Activated CD8-positive, alpha-beta memory T cell treated with anti-CD3 and anti-CD28 coated beads for 4 hours (primary cell): ENCODE measurements at places on chromosomes 6 and 20.

DNA sequence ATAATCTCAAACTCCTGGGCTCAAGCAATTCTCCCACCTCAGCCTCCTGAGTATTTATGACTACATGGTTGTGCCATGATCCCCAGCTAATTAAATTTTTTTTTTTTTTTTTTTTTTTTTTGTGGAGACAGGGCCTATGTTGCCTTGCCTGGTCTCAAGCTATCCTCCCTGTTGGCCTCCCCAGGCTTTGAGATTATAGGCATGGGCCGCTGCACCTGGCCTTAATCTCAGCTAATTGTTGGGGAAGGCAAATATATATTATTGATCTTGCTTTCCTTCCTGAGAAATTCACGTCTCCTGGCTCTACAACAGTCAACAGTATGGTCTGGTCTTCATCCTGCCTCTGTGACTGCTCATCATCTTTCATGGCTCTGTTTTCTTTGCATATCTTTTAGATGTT is 20.1 kb downstream of the PCMT1 start:
- no peak for DNase-seq

DNA sequence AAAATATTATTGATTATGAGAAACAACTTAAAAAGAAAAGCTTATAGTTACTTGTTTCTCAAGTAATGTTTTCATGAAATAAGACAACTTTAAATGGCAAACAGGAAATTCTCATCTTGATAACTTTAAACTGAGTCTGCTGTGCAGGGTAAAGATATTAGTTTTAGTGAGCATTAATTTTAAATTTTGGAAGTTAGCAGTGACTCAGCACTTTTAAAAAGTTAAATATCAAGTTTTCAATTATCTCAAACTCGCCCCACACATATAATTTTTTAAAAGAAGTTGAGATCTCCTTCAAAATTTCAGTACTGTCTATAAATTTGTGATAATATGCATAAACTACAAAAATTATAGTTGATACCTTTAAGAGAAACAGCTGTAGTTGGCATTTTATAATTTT is 337.3 kb upstream of the NT5E start:
- DNase-seq = no peak

DNA sequence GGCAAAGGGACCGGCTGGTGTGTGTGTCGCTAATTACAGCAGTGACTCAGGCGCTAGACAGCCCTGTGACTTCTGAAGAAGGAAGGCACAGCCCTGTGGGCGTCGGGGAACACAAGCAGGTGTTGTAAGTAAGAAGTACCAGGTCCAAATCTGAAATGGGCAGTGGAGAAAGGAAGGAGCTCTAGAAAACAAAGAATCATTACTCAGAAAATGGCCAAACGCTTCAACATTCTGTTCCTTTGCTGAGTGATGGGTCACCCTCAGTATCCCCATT is 106.8 kb downstream of the PXDC1 start:
- DNase-seq = no peak

DNA sequence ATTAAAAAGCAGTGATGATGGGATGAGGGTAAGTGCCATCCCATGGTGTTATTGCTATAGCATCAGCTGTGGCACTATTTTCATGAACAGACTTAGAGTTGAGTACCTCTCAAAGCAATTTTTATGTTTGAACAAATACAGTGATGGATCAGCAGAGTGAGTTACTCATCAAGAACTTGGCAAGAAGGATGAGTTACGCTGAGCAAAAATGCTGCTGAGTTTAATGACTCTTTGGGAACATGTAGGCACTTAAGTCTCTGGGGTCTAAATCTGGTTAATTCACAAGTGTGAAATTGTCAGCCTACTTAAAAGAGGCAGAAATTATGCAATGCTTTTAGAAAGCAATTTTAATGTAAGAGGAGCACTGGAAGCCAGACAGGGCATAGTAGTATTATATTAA is 78.5 kb upstream of the AHI1 start:
- no peak for DNase-seq

GRCh38 chr6:119881416-119881815 is 531.9 kb upstream of the MAN1A1 start:
- no peak for DNase-seq

- no peak for DNase-seq
These were observed 75.5 kb downstream of the GPR6 start for GRCh38 chr6:110053395-110054240.

- DNase-seq = no peak
These were observed 21.6 kb upstream of the PCSK2 start for GRCh38 chr20:17205084-17205813.

- DNase-seq = no peak
These were observed 42.3 kb downstream of the ANKEF1 start for GRCh38 chr20:10077081-10077471.

GRCh38 chr6:151148111-151148510 is 91.7 kb upstream of the AKAP12 start:
- no peak for DNase-seq

DNA sequence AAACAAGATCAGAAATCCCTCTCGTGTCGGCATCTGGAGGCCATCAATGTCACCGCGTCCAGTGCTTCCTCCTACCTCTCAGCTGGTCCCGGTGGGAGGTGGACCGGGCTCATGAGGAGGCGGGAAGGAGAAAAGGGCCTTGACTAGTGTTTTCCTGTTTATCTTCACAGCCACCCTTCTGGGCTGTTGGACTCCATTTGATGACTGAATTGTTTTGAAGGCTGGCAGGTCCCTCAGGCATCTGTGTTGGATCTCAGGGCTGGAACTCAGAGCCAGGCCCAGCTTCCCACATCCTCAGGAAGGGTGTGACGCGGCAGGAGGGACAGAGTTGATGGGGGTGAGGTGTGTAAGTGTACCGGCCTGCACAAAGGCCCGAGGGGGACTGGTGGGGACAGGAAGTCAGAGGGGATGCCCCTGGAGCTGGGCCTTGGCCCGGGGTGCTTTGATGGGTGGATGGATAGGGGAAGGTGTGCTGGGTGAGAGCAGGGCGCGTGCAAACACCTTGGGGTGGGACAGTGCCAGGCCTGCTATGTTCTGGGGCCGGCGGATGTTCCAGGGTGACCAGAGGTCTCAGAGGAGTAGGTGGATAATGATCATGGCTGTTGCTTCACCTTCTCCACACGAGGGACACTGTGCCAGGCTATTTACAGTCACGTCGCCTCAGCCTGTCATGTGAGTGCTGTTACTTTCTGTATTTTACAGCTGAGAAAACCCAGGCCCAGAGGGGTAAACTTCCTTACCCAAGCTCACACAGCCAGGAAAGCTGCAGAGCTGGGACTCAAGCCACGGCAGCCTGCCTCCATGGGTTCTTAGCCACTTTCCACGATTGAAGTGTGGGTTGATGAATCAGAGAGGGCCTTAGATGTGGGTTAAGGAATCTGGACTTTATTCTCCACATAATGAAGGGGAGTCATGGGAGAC is 17.9 kb upstream of the CHMP4B start:
- no peak for DNase-seq

GRCh38 chr6:98648211-98648914 is 186.0 kb upstream of the POU3F2 start:
- DNase-seq = no peak

DNA sequence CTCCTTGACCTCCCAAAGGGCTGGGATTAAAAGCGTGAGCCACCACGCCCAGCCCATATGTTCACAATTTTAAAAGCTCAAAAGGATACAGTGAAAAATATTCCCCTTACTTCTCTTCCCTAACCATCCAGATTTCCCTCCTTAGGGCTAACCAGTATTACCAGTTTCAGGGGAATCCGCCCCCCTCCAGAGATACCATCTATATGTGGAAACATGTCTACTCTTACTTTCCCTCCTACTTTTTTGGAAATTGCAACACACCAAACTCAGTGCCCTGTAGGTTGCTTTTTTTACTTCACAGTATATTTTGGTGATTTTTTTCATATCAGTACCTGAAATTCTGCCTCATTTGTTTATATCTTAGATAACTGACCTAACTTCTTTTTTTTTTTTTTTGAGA is 6.9 kb upstream of the RPL10A start:
- DNase-seq = no peak

DNA sequence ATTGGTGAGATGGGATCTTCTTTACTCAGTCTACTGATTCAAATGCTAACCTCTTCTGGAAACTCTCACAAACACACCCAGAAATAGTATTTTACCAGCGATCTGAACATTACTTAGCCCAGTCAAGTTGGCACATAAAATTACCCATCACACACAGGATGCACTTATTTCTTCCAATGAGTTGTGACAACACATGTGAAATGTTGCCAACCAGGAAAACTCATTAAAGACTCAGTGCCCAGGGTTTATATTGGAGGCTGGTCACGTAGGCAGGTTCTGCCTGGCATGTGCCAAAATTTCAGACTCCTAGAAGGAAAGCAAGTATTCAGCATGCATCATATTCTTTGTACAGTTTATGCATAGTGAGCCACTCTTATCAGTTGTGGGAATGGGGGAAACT is 443.3 kb downstream of the EPM2A start:
- DNase-seq = no peak

DNA sequence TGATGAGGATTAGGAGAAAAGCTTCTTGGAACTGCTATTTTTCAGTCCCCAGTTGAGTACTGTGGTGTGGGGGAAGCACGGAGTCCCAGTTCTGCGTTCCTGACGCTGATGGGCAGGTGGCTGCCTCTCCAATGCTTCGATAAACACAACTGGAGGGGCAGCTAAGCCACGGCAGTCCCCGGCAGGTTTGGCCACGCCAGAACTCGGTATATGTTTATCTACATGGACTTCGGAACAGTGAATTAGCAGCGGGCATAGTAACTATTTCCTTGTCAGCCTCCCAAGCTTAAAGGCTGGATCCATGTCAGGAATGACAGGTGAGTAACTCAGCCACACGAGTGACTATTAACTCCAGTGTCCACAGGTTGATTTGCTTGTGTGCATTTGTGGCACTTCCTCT is 354.4 kb downstream of the ZFAND3 start:
- DNase-seq = no peak

DNA sequence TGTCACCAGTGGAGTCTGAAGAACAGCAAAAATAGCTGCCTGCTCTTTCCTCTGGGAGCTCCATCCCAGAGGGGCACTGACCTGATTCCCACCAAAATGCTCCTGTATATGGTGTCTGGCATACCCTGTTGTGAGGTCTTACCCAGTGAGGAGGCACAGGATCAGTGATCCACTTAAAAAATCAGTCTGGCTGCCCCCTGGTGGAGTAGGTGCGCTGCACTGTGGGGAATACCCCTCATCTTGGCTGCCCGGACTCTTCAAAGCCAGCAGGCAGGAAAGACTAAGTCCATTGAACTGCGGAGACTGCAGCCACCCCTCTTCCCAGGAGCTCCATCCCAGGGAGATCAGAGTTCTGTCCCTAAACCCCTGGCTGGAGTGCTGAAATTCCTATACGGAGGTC is 230.9 kb upstream of the HTR1E start:
- DNase-seq = no peak

- DNase-seq = peak; percentile 83
These were observed 9.1 kb downstream of the BAK1 start for GRCh38 chr6:33570806-33571636.

GRCh38 chr20:13545790-13546189 is 92.9 kb downstream of the TASP1 start:
- DNase-seq = no peak

DNA sequence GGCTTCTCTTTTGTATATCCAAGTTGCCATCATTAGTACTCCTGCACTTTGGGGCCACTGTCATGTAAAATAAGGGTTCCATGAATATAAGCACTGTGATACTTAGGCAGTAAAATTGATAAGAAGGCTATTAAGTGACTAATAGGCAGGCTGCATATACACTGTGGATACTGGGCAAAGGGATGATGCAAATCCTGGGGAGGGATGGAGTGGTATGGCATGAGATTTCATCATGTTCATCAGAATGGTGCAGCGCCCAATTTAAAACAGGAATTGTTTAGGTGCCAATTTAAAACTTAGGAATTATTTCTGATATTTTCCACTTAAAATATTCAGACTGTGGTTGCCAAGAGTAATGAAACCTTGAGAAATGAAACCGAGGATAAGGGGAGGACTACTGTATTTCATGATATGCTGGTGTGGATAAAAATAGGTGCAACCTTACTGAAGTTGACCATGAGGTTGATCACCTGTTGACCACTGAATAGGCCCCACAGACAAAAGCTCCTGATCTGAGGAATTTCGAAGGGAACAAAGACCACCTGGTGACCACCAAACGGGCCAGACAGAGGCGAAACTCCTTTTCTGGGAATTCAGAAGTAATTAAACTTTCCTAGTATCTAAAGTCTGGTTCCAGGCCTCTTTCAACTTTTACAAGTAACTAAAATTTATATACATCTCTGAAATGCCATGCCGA is 4.9 kb upstream of the TRIM39 start:
- DNase-seq = no peak

DNA sequence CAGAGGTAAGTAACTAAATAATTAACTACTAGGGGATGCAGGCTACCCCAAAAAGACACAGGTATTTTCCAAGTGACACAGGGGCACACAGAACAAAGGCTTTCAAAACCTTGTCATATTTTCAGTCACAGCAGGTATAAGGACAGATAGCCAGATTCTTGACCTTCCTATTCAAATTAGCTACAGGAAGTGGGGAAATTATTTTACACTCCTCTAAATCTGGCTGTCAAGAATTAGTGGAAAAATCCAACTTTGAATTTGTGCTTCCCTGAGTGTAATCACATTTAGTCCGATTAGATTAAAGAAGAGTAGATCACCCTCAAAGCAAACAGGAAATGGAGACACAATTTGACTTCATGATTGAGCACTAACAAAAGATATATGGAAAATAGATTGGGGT is 60.6 kb downstream of the SYNE1 start:
- no peak for DNase-seq

DNA sequence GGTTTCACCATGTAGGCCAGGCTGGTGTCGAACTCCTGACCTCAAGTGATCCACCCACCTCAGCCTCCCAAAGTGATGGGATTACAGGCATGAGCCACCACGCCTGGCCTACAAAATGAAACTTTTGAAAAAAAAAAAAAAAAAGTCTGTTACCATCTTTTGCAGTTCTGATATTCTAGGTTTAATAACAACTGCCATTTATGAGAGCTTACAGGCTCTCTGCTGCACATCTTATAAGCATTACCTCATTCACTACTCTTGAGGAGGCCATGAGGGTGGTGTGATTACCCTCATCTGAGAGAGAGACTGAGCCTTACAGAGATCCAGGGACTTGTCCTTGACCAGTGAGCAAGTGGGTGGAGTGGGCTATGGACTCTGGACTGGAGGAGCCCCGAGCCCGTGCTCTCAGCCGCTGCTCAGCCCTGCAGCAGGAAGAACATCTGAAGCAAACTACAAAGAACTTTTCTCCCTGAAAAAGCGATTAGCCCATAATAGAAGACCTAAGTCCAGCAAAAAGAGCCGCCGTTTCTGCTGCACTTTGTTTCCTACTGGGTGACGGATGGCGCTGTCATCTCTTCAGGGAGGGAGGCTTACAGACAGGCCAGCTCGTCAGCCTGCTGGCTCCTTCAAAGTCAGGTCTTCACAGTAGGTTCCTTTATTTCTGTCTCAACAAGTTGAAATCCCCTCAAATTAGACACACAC is 119.8 kb upstream of the AKAP12 start:
- no peak for DNase-seq
